ENCODE measurements at places on chromosomes 7 and 10. TPM values are rescaled to one million over a fixed set of nuclear protein-coding genes. Genes with fewer than 3 reads are reported as not detected.

GRCh38 chr7:150871601-150872000 lies 19.3 kb downstream of the AOC1 start:
- no peaks in the 10 kb centered on the region for H3K36me3 ChIP-seq
- H3K27me3 ChIP-seq, result peaks cover 3% of the 10 kb centered on the region
- DNase-seq, result no peak
- H3K4me1 ChIP-seq, result peaks cover 5% of the 10 kb centered on the region
- H3K27ac ChIP-seq, result no peak overlapping the region

Gene KLF14
- not detected for total RNA-seq

Gene DNAH11
- 0.99 TPM for total RNA-seq

Gene CUZD1
- total RNA-seq, result 0.74 TPM

Gene SDK1
- 4.4 TPM for total RNA-seq

Gene GPNMB
- 0.99 TPM for total RNA-seq

DNA sequence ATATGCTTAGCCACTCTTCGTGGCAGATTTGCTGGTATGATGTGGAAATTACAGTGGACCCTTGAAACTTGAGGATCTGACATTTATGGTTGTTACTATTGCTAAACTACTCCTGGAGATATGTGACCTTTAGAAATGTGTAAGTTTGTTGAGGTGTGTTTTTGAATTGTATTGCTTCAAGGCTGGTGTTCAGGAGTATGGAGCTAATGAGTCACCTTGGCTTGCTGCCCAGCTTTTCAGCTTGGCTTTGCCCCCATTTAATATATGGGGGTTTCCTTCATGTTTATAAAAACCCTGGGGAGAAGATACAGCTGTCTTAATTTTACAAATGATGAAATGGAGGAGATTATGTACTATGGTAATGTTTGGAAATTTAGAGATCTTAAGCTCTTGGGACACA lies 11.6 kb downstream of the HBP1 start:
- H3K4me1 ChIP-seq, result no peaks in the 10 kb centered on the region
- H3K36me3 ChIP-seq, result peaks cover 16% of the 10 kb centered on the region
- H3K4me3 ChIP-seq, result no peak overlapping the region
- DNase-seq, result no peak
- no peaks in the 10 kb centered on the region for H3K27me3 ChIP-seq

DNA sequence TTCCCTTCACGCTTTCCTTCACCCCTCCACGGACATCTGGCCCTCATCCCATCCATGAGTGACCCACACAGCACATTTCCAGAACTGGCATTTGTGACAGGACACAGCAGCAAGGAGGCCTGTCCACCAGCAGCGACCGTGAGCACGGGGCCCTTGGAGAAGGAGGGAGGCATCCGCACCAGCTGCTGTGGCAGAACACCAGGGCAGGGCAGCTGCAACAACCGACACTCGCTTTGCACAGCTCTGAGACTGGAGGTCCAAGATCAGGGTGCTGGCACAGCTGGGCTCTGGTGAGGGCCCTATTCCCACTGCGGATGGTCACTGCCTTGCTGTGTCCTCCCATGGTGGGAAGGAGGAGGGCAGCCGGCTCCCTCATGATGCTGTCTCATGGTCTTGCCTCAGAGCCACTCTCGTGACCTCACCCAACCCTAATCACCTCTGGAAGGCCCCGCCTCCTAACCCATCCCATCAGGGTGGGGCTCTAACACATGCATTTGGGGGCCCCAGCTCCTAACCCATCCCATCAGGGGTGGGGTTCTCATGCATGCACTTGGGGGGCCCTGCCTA lies 36.7 kb downstream of the PTPRN2 start:
- no peaks in the 10 kb centered on the region for H3K27me3 ChIP-seq
- H3K4me1 ChIP-seq, result peaks cover 23% of the 10 kb centered on the region
- H3K27ac ChIP-seq, result peak overlapping the region; percentile 38
- DNase-seq, result no peak

Gene SORBS1
- 10.1 TPM for total RNA-seq

Gene TMEM229A
- total RNA-seq, result 0.06 TPM

- peaks cover 39% of the 10 kb centered on the region for H3K36me3 ChIP-seq
- no peak for DNase-seq
- no peaks in the 10 kb centered on the region for H3K27me3 ChIP-seq
Observed at GRCh38 chr7:123692471-123692877, 36.8 kb downstream of the LMOD2 start.

Gene CCL24
- total RNA-seq, result not detected

DNA sequence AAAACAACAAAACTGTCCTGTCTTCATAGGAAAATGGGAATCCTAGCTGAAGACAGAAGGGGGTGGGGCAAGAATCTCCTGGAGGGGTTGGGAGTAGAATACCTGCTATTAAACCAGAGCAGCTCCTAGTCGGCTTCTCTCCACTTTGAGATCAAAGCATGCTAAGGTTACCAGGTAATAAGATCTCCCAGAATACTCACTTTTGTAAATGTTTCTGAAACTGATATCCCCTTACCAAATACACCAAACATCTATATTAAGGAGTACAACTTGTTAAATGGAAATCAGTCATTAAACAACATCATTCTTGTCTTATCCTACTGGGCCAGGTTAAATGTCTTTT lies 29.5 kb upstream of the DAGLB start:
- no peak for DNase-seq
- H3K36me3 ChIP-seq, result no peaks in the 10 kb centered on the region
- H3K4me1 ChIP-seq, result no peaks in the 10 kb centered on the region
- H3K27me3 ChIP-seq, result no peaks in the 10 kb centered on the region
- no peak overlapping the region for H3K4me3 ChIP-seq

- no peaks in the 10 kb centered on the region for H3K27me3 ChIP-seq
- H3K4me1 ChIP-seq, result peaks cover 19% of the 10 kb centered on the region
- H3K36me3 ChIP-seq, result peaks cover 4% of the 10 kb centered on the region
Observed at GRCh38 chr10:89622151-89622550, 22.9 kb downstream of the PANK1 start.

Measured in neural progenitor cell (in vitro differentiated cells).